Tibial artery (tissue), 4 donors: ENCODE measurements at places on chromosomes 2 and 18.

GRCh38 chr2:77807531-77808215 lies 285.5 kb upstream of the LRRTM4 start:
- no peak for DNase-seq
- no peak overlapping the region for H3K27ac ChIP-seq
- no peaks in the 10 kb centered on the region for H3K27me3 ChIP-seq
- H3K4me3 ChIP-seq = no peak overlapping the region
- no peaks in the 10 kb centered on the region for H3K36me3 ChIP-seq

DNA sequence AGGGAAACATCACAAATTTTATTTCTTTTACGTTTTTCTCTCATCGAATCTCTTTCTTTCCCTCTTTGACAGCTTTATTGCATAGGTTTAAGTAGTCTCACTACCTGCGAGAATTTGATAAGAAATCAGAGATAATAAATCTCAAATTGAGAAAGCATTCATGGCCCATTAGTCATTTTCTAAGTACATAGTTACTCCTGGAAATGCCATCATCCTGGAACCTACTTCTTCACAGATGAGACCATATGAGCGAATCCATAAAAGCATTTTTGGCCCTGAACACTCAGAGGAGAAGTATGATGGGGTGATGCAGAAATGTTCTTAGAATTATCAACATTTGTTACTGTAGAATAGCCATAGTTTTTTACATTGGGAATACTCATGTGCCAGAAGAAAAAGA lies 138.0 kb upstream of the ARHGAP28 start:
- no peaks in the 10 kb centered on the region for H3K4me1 ChIP-seq
- H3K4me3 ChIP-seq = no peak overlapping the region
- DNase-seq = no peak
- H3K27ac ChIP-seq = no peak overlapping the region

- DNase-seq = no peak
- no peak overlapping the region for H3K27ac ChIP-seq
- H3K36me3 ChIP-seq = no peaks in the 10 kb centered on the region
- no peaks in the 10 kb centered on the region for H3K27me3 ChIP-seq
- H3K4me3 ChIP-seq = no peak overlapping the region
Measured at GRCh38 chr2:219803294-219803693, 175.9 kb downstream of the SLC4A3 start.

GRCh38 chr2:240774856-240775255 lies 45.2 kb downstream of the KIF1A start:
- no peaks in the 10 kb centered on the region for H3K4me1 ChIP-seq
- H3K4me3 ChIP-seq = no peak overlapping the region
- no peaks in the 10 kb centered on the region for H3K27me3 ChIP-seq
- H3K27ac ChIP-seq = no peak overlapping the region
- H3K36me3 ChIP-seq = no peaks in the 10 kb centered on the region
- DNase-seq = no peak

DNA sequence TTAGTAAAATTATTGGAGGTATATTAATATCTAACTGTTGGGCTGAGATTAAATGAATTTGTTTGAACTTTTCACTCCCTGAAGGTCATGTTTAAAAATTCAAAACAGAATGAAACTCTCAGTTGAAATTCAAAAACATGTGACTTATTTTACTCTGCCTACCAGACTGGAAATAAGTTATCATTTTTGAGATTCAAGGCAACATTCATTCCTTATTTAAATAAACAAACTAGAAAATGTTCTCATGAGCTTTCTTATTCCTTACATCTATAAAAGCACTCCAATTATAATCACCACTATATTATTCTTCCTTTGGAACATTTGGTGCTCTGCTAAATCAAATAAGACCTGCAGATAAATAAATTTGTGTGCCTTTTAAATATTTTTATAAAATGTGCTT lies 217.8 kb downstream of the CDH2 start:
- H3K27me3 ChIP-seq = no peaks in the 10 kb centered on the region
- no peak for DNase-seq
- H3K4me1 ChIP-seq = no peaks in the 10 kb centered on the region
- no peak overlapping the region for H3K4me3 ChIP-seq

GRCh38 chr2:203412546-203413331 lies 84.5 kb downstream of the ABI2 start:
- peaks cover 9% of the 10 kb centered on the region for H3K4me1 ChIP-seq
- H3K27ac ChIP-seq = peak overlapping the region; percentile 32
- no peak overlapping the region for H3K4me3 ChIP-seq
- peak; percentile 30 for DNase-seq
- H3K27me3 ChIP-seq = no peaks in the 10 kb centered on the region

- no peak overlapping the region for H3K4me3 ChIP-seq
- peaks cover 4% of the 10 kb centered on the region for H3K36me3 ChIP-seq
- peaks cover 59% of the 10 kb centered on the region for H3K4me1 ChIP-seq
Measured at GRCh38 chr18:3014503-3015203, 1.7 kb upstream of the LPIN2 start.

GRCh38 chr18:32389191-32389590 lies 81.5 kb downstream of the GAREM1 start:
- H3K4me3 ChIP-seq = no peak overlapping the region
- H3K27ac ChIP-seq = no peak overlapping the region
- no peak for DNase-seq
- peaks cover under 1% of the 10 kb centered on the region for H3K4me1 ChIP-seq

GRCh38 chr18:2898186-2898640 lies 51.4 kb downstream of the EMILIN2 start:
- H3K27ac ChIP-seq = no peak overlapping the region
- H3K27me3 ChIP-seq = no peaks in the 10 kb centered on the region
- no peak for DNase-seq

GRCh38 chr2:64153811-64154210 lies 9.6 kb upstream of the PELI1 start:
- no peaks in the 10 kb centered on the region for H3K27me3 ChIP-seq
- no peaks in the 10 kb centered on the region for H3K36me3 ChIP-seq
- H3K4me1 ChIP-seq = peaks cover 6% of the 10 kb centered on the region
- no peak for DNase-seq

DNA sequence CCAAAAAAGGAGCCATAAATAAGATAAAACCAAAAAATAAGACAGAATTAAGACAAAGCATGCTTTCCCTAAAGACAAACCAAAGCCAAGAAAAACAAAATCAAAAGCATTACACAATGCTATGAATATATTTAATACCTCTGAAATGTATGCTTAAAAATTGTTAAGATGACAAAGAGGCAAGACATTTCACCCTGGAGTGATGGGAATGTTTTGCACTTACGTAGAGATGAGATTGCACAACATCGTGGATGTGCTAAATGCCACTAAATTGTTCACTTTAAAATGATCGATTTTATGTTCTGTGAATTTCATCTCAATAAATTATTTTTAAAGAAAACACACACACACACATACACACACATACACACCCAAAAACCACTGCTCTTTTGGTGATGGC lies 386.6 kb upstream of the KLHL29 start:
- DNase-seq = no peak
- no peaks in the 10 kb centered on the region for H3K36me3 ChIP-seq
- H3K27me3 ChIP-seq = no peaks in the 10 kb centered on the region
- no peak overlapping the region for H3K27ac ChIP-seq
- no peak overlapping the region for H3K4me3 ChIP-seq

DNA sequence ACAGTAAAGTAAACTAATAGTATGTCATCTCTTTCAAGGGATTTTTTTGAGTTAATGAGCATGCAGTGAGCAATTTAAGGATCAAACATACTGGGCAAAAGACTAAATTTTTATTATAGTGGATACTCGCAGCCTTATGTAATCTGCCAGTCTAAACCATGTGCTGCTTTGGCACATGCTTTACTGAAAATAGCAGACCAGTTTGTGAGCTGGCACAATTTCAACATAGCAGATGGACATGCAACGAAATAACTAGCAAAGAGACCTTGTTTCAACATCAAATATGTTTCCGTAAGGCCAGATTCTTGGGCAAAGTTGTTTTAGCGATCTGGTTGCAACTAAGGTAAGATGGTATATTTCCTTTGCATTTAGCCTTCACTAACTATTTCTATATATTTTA lies 807.3 kb downstream of the NR4A2 start:
- no peak overlapping the region for H3K27ac ChIP-seq
- H3K4me1 ChIP-seq = no peaks in the 10 kb centered on the region
- no peaks in the 10 kb centered on the region for H3K36me3 ChIP-seq
- H3K4me3 ChIP-seq = no peak overlapping the region

DNA sequence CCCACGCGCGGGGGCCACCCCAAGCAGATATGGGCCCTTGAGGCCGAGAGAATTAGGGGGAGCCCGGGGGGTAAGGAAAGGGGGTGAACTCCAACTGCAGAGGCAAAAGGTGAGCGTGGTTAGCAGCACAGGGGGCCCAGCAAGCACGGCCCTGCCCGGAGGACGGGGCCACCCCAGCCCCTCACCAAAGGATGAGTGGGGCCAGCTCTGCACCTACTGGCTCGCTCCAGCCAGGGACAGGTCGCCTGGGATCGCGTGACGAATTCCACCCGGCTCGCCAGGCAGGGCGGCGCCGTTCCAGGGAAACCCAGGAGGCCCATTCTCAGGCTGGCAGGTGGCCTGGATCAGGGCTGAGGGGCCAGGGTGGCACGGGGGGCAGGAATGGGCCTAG lies 38.6 kb downstream of the BIN1 start:
- no peak overlapping the region for H3K27ac ChIP-seq
- no peaks in the 10 kb centered on the region for H3K27me3 ChIP-seq
- DNase-seq = no peak
- peaks cover 6% of the 10 kb centered on the region for H3K36me3 ChIP-seq
- no peak overlapping the region for H3K4me3 ChIP-seq

DNA sequence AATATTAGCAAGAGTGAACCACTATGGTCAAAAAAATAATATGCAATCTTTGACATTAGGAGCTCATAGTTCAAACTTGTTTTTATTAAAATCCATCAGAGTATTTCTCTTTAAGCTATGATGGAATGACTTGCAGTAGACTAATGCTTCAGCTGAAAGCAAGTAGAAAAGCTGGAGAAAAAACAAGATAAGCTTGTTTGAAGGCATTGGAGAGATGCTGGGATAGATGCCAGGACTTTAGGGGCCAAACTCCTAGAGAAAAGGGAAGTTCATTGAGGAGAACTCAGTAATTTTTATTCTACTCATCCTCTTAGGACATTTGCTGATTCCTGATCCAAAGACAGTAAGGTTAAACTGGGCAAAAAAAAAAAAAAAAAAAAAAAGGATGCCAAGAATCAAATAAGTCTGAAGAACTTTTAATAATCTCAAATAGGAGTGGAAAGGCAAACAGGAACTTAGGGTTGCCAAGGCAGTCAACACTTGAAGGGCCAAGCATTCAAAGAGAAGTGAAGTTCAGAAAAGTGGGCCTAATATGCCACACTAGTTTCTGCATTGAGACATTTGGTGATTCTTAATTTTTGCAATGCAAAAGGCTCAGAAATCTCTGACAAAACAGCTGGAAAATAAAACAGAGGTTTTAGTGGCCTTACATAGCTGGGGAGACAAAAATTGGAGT lies 19.7 kb upstream of the AFF3 start:
- no peaks in the 10 kb centered on the region for H3K36me3 ChIP-seq
- H3K27ac ChIP-seq = no peak overlapping the region
- no peak overlapping the region for H3K4me3 ChIP-seq
- no peak for DNase-seq
- no peaks in the 10 kb centered on the region for H3K27me3 ChIP-seq

DNA sequence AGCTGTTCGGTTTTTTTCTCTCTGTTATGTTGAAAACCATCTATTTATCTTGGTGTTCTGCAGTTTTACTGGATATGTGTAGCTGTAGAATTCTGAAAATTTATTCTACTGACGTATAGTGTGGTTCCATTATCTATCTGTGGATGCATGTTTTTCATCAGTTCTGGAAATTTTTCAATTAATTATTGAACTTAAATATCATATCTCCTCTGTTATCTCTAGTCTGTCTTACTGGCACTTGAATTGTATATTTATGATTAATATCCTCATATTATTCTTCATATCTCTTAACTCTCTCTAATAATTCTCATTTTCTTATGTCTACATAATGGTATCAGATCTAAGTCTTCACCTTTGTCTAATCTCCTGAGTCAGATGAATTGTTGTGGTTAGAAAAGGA lies 501.7 kb downstream of the STK39 start:
- no peaks in the 10 kb centered on the region for H3K27me3 ChIP-seq
- no peak for DNase-seq
- H3K36me3 ChIP-seq = no peaks in the 10 kb centered on the region
- H3K4me3 ChIP-seq = no peak overlapping the region
- no peak overlapping the region for H3K27ac ChIP-seq

DNA sequence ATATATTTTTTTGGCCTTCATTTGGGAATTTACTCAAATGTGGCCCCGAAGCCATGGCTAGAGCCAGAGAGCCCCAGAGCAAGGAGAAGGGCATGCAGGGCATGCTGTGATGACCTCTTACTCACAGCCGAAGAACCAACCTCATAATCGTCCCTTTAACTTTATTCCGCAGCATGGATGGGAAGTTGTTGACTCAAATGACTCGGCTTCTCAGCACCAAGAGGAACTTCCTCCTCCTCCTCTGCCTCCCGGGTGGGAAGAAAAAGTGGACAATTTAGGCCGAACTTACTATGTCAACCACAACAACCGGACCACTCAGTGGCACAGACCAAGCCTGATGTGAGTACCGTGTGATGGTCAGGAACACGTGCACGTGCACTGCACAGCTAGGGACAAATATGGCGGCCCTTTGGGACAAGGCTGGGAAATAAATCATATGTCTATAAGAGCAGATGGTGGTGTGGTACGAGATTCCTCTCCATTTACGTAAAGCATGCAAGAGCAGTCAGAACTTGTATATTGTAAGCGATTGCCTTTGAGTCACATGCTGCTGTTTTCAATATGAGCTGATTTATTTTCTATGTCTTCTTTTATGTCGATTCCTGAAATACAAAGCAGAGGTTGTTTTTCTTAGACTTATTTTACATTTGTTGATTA lies 280.9 kb downstream of the NEDD4L start:
- H3K27ac ChIP-seq = no peak overlapping the region
- no peaks in the 10 kb centered on the region for H3K27me3 ChIP-seq
- DNase-seq = no peak
- H3K4me3 ChIP-seq = no peak overlapping the region
- no peaks in the 10 kb centered on the region for H3K36me3 ChIP-seq
- H3K4me1 ChIP-seq = no peaks in the 10 kb centered on the region
